NK-92 treated with Interleukin-12 subunit alpha and Interleukin-12 subunit beta, amount 100 ng/mL, for 24 hours (cell line): ENCODE measurements at places on chromosomes 2 and 18.

GRCh38 chr2:104658904-104659591, 194.9 kb upstream of the POU3F3 start:
- no peak for DNase-seq

- DNase-seq = no peak
Measured at GRCh38 chr2:71704131-71704561, 250.8 kb downstream of the DYSF start.

GRCh38 chr2:174663550-174663949, 65.9 kb upstream of the WIPF1 start:
- DNase-seq = no peak

GRCh38 chr18:75581336-75582131, 154.0 kb upstream of the SMIM21 start:
- DNase-seq = no peak

DNA sequence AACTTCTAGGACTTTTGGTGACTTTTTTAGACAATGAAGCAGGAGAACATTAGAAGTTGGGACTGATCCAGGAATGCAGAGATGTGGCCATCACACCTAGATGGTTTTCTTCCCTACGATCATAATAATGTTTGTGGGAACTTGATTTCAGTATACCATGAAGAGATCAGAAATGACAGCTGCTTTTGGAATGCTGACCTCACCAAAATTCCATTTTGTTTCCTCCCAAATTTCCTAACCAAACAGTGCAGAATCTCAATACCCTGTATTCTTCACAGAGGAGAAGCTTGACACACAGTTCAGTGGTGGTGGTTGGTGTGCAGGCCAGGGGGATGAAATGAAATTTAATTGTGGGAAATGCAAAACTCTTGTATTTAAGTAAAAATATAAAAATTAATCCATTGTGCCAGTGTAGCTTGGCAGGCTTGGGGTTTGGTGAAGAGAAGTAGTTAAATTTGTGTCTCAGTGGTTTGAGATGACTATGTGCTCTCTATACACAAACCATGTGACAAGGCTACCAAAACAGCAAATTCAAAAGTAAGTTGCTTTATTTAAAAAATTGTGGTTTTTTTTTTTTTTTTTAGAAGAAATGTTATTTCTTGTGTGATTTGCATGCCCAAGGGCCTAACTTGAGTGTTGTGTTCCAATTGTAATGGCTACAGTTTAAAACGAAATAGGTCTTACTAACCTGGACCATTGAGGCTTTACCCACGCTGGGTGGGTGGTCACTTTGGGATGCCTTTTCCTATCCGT, 252.4 kb downstream of the LPIN1 start:
- DNase-seq = no peak

GRCh38 chr2:168697668-168698121, 104.7 kb upstream of the NOSTRIN start:
- no peak for DNase-seq

DNA sequence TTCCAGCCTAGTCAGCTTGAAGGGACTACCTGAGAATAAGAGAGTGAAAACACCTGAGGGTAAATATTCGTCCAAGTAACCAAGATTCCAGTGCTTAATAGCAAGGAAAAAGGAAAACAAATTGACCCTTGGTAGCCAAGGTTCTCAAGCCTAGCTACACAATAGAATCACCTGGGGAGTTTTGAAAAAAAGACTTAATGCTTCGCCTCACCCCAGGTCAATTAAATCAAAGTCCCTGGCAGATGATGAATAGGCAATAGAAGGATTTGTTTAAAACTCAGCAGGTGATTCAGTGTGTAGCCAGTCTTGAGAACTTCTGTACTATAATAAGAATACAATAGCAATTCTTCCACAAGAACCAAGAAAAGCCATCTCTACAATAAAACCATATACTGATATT, 500.2 kb downstream of the XIRP2 start:
- no peak for DNase-seq

GRCh38 chr2:162126527-162126926, 25.5 kb downstream of the GCG start:
- DNase-seq = no peak

DNA sequence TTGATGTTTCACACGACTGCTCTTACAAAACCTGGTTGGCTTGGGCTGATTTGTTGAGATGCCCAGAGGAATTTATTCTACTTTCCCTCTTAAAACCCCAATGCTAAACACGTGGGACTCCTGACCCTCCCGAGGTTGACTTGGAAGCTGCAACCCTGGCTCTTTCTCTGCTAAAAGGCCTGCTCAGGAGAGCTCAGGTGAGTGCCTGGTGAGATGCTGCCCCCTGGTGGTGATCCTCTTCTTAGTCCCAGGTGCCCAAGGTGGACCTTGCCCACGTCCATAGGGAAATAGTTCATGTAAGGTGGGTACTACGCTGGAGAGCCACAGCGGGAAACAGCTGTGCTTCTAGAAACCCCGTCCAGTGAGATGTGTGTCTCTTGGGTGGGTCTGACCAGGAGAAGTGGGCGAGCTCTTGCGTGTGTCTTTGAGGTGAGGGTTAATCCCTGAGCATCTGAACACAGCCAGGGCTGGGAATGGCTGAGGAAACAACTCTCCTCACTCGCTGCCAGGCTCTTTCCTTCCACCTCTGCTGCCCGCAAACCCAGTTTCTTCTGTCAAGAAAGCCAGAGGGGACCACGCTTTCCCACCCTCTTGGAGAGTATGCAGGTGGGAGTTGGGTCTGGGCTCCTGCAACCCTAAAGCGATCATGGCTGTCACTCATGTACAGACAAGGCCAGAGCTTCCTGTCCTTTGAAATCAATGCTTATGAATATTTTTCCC, 25.5 kb upstream of the PXDN start:
- peak; percentile 16 for DNase-seq

DNA sequence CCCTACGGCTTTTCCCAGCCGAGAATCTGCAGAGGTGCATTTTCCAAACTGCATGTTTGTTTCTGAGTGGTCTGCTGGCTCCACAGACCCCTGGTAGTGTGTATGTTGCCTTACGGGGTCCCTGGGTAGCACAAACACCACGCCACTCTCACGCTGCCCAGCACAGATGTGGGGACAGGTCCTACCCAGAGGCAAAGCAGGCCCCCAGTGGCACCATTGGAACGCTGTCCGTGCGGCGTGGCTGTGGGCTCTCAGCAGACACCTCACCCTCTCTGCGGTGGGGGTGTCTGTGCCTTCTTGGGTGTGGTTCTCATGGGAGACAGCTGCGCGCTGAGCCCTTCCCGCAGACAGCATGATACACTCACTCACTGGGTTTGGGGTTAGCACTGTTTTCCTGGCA, 137.4 kb downstream of the NFATC1 start:
- no peak for DNase-seq

GRCh38 chr2:233189025-233189424, 62.4 kb upstream of the ATG16L1 start:
- no peak for DNase-seq

DNA sequence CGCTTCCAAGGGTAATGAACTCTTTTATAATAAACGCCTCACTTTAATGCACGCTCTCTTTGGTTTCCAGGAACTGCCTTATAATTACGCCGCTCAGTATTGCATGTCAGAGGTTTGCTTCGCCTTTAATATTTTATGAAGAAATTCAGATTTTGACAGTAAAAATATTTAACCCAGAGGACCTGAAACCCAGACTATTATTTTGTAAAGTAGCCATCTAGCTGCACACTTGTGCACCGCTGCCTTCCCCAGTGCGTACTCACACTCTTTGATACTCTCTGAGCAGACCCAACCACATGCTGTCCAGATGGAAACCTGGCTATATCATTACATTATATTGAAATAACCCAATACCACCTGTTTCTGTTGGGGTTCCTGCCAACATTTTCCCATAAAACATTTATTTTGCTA, 270.1 kb downstream of the C1D start:
- DNase-seq = no peak

- no peak for DNase-seq
Measured at GRCh38 chr2:133682906-133683305, 114.6 kb upstream of the NCKAP5 start.
